Activated T-cell treated with anti-CD3 and anti-CD28 coated beads, Interleukin-2, amount 50 U/mL, for 24 hours (primary cell): ENCODE measurements at places on chromosomes 5 and 9.

- peak; percentile 83 for DNase-seq
These were observed 5.9 kb downstream of the CYFIP2 start for GRCh38 chr5:157271740-157272271.

- DNase-seq: no peak
These were observed 51.1 kb upstream of the FANCC start for GRCh38 chr9:95368377-95369160.

- peak; percentile 93 for DNase-seq
These were observed at the start of gene SNX2 for GRCh38 chr5:122774861-122775549. SNX2 (plus strand) TSS chr5:122775080; CDS start chr5:122775104, 24 bp downstream.

- DNase-seq: no peak
These were observed 244.6 kb downstream of the DMRT2 start for GRCh38 chr9:1294641-1295258.

- no peak for DNase-seq
These were observed 49.5 kb downstream of the RXRA start for GRCh38 chr9:134375430-134376385.

DNA sequence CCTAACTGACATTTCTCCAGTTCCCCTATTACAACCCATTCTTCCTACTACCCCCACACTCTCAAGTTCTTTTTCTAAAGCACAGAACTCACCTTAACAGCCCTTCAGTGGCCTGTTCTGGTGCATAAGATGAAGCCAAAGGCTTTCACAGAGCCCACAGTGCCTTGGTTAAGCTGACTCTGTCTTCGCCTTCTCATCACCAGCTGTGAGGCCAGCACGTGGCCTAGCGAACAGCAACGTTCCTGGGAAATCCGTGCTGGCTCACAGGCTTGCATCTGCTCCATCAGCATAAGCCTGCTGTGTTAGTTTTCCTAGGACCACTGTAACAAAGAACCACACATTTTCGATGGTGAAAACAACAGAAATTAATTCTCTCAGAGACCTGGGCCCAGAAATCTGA is 67.9 kb upstream of the LPAR1 start:
- no peak for DNase-seq

DNA sequence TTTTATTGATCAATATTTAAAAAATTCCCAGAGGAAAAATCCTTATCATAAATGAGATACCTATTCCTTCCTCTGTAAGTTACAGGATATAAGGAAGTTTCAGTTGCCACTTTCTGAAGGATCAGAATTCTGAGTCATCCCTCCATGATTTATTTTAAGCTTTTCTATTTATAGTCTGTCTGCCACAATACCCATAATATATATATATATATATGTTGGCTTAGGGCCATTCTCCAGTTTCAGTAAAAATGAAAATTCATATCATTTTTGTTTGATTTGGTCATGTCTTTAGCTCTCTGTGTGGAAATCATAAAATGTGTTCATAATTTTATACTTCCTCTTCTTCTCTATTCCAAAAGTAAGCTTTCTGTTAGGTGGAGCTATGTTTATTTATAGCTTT is 215.8 kb upstream of the CYLC2 start:
- DNase-seq: no peak

DNA sequence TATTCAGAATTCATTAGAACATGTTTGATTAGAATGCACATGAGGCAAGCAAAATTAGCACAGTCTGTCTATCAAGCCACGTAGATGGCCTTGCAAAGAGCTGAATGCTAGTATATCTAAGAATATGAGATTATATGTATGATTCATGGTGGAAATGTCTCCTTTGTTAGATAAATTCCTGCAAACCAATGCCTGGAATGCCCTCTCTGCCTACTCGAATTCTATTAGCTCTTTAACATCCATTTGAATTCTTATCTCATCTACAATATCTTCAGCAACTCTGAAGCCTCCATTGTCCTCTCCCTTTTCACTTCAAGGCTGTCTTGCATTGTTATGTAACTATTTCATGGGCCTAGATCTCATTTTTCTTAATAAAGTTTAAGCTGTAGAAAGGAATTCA is 205.5 kb downstream of the TMC1 start:
- no peak for DNase-seq

- no peak for DNase-seq
These were observed 170.6 kb downstream of the CACNA1B start for GRCh38 chr9:138048184-138048583.

DNA sequence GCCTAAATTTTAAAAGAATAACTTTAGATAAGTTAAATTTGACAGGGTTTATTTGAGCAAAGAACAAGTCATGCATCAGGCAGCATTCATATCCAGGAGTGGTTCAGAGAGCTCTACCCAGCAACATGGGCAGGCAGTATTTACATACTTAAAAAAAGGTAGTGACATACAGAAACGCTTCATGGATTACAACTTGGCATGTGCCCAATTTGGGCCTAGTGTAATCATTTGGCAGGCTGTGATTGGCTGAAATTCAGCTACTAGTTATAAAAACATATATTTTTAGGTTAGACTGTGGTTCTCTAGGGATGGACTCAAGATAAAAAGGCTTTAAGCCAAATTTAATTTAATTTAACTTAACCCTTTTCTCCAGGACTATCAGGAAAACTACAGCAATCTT is 374.0 kb upstream of the ADAMTS16 start:
- no peak for DNase-seq

DNA sequence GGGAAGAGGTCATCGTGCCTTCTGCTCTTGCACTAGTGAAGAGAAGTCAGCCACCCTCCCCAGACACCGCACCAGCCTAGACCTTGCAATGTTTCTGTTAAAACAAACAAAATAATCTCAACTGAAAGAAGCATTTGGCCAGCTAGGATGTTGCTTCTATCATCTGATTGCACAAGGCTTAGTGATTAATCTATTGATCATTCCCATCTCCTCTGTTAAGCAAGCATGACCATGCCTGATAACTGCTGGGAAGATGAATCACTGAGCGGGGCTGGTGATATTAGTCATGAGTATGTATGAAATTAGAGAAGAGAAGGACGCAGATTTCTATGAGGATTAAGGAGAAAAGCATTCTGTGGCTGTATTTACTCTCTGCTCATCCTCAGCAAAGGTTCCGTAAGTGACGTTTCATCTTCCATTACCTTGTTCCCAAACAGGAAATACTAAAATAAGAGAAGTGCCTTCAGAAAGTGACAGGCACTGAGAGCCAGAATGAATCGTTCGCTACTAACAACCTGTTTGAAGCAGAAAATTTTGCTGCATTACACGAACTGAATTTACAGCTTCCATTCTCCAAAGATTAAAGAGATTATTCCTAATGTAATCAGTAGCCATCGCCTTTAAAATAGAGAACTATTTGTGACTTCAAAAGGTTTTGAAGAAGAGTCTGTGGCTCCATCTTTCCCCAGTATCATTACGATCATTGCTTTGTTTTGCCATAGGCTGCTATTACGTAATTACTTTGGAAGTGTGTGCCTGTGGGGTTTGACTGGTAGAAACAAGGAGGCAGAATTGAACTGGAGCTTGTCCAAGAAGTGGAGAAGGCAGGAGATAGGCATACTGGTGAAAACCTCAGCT is 219.1 kb downstream of the MED10 start:
- DNase-seq: no peak

DNA sequence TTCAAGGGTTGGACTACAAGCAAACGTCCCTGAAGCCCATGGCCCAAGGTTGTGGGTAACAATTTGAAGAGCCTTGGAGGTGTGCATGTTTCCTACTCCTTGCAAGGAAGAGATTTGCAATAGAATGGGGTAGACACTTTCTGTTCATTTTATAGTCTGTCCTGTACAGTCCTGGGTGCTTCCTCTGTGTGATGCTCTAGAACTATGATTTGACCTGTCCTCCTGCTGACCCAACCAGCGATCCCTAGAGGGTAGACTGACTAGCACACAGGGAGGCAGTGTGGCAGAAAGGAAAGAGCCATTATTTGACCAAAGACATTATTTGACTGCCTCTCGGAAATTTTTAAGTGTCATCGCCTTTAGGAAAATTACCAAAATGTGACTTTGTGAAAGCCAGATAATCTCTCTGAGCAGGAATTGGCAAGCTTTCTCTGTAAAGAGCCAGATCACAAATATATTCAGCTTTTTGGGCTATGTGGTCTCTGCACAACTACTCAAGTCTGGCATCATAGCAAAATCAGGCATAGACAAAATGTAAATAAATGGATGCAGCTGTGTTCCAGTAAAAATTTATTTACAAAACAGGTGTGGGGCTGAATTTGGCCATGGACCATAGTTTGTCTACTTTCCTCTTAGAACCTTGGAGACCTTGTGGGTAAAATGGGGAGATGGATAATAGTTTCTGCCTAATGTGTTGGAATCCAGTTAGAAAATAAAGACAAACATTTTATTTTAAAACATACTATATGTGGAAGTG is 106.8 kb downstream of the DMRT2 start:
- no peak for DNase-seq

GRCh38 chr5:130462516-130462915 is 558.3 kb downstream of the CHSY3 start:
- no peak for DNase-seq

- DNase-seq: no peak
These were observed 33.4 kb downstream of the DDX4 start for GRCh38 chr5:55771175-55771655.

GRCh38 chr5:57411982-57412381 is 70.6 kb downstream of the ACTBL2 start:
- no peak for DNase-seq

DNA sequence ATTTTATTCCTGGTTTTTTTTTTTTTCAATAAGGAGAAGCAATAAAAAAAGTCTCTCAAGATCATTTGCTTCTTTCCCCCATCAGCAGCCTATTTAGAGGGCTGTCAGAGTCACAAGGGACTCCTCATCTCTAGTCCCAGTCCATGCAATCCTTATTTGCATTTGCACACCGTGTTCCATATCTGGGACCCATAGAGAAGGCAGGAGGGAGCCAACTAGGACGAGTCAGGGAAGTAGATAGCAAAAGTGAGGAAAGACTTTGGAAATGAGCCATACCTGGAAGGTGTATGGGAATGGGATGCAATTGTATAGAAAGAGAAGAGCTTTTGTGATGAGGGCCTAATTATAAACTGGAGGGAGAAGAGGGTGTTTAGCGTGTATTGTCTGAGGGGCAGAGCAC is 160.0 kb downstream of the PIK3R1 start:
- DNase-seq: no peak

DNA sequence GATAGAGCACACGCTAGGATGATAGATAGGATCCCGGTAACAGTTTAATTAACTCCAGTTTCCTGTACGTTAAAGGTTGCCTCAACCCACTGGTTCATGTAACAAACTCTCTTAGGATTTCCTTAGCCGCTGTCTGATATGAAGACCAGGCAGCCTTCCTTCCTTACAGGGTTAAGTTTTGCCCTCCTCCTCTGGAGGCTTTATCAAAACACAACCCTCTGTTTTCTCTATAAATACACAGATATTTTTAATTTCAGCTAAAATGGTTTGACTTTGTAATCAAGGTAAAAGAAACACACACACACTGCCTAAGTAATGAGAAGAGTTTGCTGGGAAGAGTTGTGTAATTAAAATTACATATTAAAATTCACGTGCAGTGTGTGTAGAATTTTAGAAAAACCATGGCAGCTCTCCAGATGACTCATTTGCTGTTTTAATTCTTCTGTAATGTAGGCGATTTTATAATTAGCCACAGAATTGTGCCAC is 369.8 kb downstream of the CSNK1G3 start:
- no peak for DNase-seq

GRCh38 chr5:139108063-139108824 is 89.9 kb downstream of the SIL1 start:
- DNase-seq: no peak

GRCh38 chr9:18666348-18666747 is 192.4 kb downstream of the ADAMTSL1 start:
- no peak for DNase-seq

DNA sequence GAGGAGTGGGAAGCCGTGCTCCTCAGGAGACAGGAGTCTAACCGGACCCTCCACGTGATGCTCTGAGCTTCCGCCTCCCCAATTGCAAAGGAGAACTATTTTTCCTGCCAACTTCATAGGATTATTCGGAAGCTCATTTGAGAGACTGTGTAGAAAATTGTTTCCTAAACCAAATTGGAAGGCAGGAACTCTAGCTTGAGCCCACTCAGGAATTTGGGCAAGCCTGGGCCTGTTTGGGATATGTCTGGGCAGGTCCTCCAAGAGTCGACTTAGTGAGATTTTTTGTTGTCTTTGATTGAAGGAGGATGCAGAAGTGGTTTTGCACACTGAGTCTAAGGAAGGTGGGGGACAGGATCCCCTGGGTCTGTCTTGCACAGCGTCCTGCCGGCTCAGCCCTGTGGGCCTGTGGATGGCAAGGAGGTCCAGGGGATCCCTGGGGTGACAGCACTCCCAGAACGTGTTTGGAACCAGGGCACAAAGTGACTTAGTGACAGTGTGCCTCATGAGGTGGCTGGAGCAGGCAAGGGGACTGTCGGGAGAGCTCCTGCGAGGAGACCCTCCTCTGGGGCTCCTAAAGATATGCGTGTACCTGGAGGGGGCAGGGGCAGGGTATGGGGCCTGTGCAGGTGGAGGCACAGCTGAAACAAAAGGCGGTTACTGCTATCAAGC is 283.3 kb downstream of the NSG2 start:
- DNase-seq: no peak

- no peak for DNase-seq
These were observed 85.0 kb downstream of the ADRB2 start for GRCh38 chr5:148911386-148911785.

DNA sequence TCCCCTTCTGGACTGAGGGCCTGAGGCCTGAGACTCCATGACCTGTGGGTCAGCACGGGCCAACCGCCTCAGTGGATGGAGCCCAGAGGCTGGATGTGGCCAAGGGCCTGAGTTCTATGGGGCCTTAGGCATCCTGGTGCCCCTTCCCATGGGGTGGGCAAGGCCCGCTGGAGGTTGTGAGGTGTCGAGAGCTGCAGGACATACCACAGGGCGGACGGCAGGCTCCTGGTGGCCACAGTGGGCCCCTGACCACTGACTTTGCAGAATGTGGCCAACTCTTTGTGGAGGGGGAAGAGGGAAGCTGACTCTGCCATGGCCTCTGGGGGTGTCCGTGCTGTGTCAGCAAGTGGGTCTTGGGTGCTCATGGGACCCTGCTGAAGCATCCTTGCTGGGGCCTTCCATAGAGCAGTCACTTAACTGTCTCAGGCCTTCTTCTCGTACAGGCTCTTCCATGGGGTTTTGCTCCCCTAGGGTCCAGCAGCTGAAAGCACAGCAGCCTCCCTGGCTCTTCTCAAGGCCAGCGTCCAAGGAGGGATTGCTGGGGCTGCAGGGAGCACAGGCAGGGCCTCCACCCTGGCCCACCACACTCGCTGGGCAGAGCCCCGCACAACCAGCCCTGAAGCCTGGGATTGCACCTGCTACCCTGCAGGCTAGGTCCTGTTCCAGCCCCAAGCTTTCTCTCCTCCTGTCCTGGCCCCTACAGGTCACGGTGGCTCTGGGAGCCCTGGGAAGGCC is 21.6 kb upstream of the SLC9A3 start:
- DNase-seq: no peak
